NCI-H1436 (cell line): ENCODE measurements at places on chromosomes 1 and 21.

- DNase-seq = no peak
These were observed 41.9 kb downstream of the NEK2 start for GRCh38 chr1:211633524-211633846.

DNA sequence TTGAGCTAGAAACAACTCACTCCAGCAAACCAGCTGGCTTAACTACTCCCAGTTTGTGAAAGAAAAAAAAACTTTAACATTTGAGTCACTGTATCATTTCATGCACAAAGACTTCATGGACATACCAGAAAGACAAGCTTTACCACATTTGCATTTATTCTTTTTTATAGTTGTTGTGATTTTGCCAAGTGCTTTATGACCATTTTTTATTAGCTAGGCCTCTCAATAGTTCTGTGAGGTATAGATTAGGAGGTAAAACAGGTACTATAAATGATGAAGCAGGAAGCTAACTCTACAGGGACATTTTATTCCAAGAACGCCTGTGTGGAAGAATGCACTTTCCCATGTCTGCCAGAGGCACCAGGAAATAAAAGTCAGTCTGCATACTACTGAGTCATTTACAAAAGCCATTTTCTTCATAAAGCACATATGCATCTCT, 8.2 kb upstream of the DENND1B start:
- DNase-seq = no peak

DNA sequence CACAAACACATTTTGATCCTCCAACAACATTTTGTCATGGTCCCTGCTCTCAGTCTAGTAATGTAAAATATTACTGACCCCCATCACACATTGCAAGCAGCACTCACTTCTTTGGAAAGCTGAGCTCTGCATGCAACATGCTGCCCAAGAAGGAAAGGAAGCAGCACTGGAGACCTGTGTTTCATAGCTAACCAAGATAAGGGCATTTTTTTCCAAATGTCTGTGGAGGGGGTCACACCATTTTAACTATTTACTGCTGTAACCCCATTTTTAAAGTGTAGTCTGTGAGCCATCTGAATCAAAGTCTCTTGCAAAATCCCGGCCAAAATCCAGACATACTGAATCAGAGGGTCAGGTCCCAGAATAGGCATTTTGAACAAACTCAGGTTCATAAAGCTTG, 4.5 kb upstream of the RASSF5 start:
- DNase-seq = no peak

DNA sequence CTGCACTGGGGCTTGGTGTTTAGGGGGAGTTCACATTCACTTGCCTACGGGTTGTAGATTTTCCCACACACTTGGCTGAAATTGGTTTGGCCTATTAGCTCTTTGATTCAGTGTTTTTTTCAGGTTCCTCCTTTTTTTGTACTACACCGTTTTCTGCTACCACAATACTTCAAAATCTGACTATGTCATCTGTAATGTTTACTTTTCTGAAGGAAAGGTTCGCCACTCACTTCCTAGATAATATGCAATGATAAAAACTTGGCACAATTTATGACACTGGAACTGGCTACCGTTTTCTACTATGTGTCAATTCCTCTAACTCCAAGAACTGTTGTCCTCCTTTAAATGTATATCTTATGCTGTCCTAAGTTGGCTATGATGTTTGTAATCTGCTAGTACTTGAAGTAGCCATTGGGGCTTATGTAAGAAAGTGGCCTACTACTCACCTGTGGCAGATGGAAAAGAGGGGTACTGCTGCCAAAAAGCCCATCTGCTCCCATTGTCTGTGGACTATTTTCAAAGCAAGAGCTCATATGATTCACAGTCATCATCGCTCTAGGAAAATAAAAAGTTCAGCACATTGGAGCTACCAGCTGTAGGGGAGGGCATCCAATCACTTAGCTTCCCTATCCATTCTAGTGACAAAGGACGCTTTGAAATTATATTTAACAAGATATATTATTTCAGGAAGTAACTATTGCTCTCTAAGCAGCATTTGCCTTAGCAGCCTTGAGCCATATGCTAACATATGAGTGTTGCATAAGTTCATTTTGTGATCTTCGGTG, 42.4 kb upstream of the BACH1 start:
- DNase-seq = peak; percentile 13

DNA sequence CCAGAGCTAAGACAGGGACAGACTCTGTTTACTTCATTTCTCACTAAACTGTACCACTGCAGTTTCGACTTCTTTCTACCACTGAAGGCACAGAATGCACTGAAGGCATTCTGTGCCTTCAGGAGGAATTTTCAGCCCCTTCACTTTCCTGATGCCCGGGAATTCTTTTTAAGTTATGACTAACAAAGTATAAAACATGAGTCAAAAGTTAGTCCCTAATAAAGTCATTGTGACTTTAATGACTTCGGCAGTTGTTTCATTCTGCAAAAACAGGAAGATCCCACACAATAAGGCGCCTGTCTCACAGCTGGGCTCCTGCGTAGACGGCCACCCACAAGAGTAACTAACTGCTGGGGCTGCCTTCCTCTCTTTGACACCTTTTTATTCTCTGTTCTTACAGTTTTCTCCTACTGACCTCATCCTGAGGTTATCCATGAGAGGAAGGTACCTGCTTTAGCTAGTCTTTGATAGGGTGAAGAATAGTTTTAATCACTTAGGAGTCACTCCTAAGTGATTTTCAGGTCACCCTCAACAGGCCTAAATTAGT, 183.9 kb upstream of the SGIP1 start:
- no peak for DNase-seq

- DNase-seq = no peak
These were observed 64.2 kb upstream of the SMYD2 start for GRCh38 chr1:214216779-214217178.
